ENCODE measurements at places on chromosomes 1 and 21.

DNA sequence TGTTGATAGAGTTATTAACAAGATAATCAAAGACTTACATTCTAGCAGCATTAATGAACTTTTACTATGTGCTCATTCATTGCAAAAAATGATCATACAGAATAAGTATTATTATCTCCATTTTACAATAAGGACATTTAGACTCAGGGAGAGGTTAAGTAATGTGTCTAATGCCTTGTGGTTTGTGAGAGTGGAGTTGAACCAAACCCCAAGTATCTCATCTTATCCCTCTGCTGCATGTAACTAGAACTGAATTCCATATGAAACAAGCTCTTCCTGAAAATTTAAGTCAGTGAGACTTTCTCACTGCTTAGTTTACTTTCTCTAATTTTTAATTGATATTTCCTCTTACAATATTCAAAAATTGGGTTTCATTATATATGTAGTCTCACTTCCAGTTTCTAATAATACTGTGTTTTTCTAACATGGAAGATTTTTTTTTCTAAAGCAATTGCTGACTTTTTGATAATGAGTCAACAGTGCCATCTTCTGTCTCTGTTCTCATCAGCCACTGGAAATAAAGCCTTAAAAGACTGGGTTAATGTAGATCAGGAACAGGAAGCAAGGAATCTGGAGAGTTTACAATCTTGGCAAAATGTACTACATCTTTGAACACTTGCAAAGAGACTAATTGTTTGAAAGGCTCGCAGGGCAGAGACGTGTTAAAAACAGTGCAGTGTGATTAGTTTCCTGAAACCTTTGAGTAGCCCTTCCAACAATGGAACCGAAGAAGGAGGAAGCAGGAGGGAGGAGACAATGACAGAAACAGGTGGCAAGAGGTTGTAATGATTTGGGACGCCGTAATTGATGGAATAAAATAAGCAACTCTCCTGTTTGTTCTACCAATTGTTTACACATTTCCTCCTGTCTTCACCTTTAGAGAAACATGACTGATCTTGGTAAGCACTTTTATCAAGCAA is 567.6 kb downstream of the MRPL39 start:
- DNase-seq = peak; percentile 26

DNA sequence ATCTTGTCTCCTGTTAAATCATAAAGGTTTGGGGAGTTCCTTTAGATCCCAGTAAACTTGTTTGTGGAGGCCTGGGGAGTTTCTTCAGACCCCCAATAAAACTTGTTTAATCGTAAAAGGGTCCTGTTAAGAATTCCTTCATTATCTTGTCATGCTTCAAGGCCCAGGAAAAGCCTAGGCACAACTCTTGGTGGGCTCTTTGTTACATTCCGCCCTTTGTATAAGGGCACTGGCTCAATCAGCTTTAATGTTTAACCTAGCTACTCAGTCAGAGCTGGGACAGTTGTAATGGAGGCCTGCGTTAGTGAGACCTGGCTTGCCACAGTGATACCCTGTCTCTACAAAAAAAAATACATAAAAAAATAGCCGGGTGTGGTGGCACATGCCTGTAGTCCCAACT is 77.2 kb downstream of the MPZL1 start:
- no peak for DNase-seq

GRCh38 chr1:78640462-78640861 is 9.2 kb upstream of the IFI44 start:
- no peak for DNase-seq

- DNase-seq = no peak
Observed at GRCh38 chr1:215018555-215018954, 64.0 kb upstream of the KCNK2 start.

GRCh38 chr1:224106568-224107281 is 7.2 kb upstream of the FBXO28 start:
- no peak for DNase-seq

DNA sequence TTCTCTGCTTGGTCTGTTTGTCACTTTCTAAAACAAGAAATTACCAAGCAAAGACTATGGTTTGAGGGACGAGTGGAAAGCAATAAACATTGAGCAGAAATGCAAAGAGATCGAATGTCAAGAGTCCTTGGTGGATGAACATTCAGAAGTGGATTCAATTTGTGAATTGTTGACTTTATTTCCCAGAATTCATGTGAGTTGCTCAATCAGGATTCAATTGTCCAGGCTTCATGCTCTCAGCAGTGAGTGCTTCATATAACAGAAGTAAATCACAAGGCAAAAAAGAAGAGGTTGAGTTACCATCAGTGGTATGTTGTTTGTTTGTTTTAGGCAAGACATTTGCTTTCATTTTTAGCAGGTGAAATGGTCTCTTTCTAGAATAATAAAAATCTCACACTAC is 31.9 kb downstream of the NGF start:
- DNase-seq = no peak

DNA sequence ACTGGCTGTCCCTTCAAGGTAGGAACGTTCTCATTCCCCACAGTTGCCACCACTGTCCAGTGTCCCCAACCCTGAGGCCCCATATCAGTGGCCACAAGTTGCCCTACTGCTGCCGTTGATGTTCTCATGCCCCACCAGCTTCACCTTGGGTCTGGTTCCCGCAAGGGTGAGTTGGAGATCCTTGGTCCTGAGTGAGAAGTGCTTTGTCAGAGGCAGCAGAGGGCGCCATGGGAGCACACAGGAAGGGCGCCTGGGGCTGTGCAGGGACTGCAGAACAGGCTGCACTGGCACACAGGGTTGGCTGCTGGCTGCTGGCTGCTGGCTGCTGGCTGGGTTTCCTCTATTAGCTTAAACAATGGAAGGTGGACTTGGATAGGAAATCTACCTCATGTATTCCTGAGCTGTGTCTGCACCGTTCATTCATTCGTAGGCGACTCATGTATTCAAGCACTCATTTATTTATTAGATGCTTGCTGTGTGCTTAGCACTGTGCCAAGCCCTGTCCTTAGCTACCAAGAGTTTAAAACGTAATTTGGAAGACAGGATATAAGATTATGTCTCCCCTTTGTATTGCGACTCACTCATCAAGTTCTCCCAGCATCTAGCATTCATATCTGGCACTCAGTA is 2.1 kb upstream of the S100A9 start:
- no peak for DNase-seq

GRCh38 chr1:66315671-66316070 is 218.3 kb upstream of the SGIP1 start:
- DNase-seq = no peak

GRCh38 chr1:65075123-65075976 is 72.7 kb upstream of the AK4 start:
- peak; percentile 47 for DNase-seq

- DNase-seq = no peak
Observed at GRCh38 chr1:204285436-204286305, 71.9 kb upstream of the GOLT1A start.

DNA sequence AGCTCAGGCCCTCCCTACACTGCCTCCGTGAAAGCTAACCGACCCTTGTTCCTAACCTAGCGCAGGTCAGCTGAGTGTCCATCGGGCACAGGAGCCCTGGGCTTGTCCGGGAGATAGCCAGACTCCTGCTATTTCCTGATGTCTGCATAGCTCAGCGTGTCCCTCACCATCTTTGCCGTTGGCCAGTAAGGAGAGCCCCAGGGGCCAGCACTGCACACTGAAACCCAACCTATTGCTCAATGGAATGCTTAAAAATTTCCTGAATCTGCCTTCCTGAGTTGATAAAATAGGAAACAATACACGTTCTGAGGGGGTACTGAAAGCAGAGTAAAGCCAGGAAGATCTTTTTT is 2.2 kb downstream of the RUNX1 start:
- no peak for DNase-seq

DNA sequence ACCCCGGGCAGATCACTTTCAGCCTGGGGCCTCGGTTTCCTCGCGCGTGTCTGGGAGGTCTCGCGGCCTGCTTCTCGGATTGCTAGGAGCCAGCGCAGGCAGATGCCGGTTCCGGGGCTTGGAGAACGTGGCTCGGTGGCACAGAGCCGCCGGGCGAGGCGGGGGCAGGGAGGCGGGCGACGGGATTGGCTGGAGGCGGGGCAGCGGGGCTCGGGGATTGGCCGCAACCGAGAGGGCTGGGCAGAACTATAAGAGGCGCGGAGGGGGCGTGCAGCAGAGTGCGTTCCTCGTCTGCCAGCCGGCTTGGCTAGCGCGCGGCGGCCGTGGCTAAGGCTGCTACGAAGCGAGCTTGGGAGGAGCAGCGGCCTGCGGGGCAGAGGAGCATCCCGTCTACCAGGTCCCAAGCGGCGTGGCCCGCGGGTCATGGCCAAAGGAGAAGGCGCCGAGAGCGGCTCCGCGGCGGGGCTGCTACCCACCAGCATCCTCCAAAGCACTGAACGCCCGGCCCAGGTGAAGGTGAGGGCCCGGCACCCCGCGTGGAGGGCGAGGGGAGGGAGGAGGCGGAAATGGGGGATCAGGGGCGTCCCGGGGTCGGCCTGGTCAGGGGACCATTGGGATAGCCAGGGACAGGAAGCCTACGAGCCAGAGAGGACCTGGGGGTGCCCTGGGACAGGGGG is at the start of gene MFSD2A:
Gene MFSD2A (plus strand): TSS at position 276 of the 677 bp plus-strand sequence. CDS start 148 bp downstream, at position 424.
- DNase-seq = peak; percentile 59

DNA sequence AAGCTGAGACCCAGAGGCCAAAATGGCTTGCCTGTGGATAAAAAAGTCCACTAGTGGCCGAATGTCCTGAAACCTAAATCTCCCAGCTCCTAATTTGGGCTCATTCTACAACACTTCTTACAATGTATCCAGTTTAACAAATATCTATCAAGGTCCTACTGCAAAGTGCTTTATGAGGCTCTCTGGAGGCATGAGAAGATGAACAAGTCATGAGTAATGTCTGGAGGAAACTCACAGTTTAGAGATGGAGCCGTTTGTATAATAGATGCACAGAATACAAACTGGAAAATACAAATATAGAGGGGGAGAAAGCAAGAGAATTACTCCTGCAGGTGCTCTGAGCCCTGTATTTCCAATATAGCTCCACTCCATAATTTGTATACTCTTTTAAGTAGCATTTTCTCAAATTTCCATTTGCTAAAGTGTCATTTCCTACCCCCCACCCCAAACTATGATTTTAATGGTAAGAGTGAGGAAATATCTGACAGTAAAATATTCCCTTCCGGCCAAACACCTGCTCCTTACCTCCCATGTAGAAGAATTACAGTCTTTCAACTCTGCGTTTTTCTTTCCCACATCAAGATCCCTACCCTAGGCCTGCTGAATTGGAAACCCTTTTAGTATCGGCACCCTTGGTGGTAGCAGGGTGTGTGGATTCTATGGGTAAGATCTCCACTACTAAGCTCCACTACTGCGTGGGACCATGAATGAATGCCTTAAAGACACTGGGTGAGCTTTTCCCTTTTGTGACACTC is 3.3 kb upstream of the ADAMTS5 start:
- DNase-seq = no peak

- DNase-seq = no peak
Observed at GRCh38 chr1:95431235-95431634, 197.2 kb downstream of the RWDD3 start.

DNA sequence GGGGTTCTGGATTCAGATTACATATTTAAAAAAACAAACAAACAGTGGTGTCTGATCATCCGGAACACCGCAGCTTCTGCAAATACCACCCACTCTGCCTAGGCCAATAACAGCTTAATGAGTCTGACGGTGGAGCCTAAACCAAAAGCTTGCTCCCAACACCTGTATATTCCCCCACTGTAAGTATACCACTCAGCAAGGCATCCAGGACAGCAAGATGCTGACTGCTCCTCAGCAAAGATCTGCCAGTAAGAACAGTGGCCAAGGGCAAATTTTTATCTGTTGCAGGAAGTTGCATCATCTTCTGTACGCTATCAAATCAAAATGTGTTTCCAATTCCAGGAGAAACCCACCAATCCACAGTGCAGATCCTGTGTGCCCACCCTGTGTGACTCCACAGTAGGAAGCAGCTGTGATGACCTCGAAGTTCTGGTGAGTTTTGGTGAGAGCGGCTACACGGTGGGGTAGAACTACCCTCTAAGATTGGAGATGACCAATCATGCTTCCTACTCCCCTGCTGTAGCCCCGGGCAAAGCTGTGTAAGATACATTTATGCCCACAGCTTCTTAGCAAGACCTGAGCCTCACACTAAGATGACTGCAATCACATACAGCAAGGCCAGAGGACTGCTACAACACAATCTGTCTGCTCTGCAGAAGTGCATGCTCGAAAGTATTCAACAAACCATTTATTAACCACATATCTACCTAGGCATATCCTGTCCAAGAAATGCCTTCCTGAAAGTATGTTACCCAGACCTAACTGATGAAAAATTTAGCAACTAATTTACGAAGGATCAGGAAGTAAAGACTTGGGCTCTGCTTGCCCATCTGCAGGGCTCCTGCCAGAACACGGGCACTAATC is 30.5 kb downstream of the SIPA1L2 start:
- no peak for DNase-seq

DNA sequence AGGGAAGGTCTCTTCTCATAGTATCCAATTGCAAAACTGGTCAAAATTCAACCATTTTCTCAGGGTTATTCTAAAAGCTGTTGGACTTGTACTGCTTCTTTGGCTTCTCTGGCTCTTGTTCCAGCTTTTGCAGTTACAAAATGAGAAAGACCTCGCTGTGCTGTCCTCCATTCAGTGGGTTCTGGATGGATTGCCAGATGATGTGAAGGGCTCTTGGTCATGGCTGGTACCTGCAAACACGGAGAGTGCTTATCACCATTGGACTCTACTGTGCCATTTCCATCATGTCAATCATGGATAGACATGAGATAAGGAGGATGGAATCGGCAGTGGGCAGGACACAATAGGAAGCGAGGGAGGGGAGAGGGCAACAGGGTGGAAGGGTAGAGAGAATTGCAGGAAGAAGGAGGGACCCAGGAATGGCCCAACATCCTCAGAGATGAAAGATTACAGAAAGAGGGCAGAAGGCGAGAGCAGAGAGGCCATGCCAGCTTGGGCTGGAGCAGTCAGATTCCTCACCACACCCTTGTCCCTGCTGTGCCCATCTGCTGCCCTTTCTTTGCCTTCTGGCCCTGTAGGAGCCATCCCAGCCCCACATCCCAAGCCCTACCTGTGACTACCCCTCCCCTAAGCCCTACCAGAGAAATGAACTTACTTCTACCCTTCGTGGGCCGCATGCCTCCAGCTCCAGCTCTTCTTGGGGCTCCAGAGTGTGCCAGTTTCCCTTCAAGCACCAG is 70.3 kb downstream of the HIVEP3 start:
- DNase-seq = no peak

DNA sequence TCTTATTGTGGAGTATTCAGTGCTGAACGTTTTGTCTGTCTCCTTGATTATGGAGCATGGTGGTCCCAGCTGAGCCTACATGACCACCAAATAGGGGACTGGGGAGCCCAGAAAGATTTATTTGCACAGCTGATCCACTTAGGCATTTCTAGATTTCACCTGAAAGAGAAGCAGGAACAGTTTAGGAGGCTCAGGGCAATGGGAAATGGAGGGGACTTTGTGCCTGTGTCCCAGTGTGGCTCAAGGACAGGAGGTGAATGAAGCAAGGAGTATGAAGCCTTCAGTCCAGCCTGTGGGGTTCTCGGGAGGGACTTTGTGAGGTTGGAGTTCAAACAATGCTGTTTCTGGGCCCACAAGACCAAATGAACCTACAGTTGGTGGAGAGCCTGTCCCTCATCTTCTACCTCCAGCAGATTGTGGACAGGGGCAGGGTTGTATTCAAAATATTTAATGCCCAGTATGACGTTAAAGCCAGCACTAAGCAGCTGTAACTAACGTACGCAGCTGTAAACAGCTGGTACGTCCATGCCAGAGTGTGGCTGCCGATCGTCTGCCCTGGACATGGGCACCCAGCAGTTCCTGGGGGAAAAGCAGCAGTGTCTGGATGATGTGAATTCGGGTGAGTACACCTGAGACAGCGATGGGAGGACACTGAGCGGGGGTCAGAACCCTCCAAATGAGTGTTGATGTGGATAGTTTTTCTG is 164.9 kb upstream of the RAB4A start:
- no peak for DNase-seq

- DNase-seq = no peak
Observed at GRCh38 chr1:84379917-84380180, 18.4 kb upstream of the DNASE2B start.

- DNase-seq = no peak
Observed at GRCh38 chr1:46039571-46040052, 92.8 kb downstream of the PIK3R3 start.

All from GM12864 (cell line).